ENCODE measurements at places on chromosomes 13 and 19.

- peak; percentile 71 for DNase-seq
Measured at GRCh38 chr13:99987154-99988019, 5.8 kb downstream of the ZIC2 start.

DNA sequence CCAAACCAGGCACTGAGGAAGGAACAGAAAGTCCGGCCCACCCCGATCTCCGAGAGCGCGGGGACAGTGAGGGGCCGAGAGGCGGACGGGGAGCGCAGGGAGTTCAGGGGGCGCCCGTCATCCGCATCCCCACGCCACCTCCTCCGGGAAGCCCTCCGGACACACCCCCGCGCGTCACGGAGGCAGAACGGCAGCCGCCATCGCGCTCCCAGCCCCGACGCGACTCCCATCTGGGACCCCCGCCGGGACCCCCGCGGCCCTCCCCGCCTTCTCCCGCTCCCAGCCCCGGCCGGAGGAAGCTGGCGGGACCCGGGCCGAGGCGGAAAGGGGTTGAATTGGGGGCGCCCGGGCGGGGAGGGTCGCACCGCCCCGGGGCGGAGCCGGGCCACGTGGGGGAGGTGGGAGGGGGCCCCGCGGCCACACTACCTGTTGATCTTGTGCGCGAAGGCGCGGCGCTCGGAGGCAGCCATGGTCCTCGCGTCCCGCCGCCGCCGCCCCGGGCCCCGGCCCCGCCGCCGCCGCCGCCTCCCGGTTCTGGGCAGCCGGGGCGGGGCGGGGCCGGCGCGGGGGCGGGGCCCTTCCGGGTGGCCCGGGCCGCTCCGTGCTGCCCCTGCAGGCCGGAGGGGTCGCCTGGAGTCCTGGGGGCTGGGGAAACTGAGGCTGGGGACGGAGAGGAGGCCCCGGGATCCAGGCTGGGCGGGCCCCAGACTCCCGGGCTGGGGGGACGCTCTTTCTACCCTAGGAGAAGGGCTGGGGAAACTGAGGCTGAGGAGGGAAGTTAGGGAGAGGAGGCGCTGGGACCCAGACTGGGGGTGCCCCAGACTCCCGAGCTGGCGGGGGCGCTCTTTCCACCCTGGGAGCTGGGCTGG, at the start of gene DOCK6:
Gene DOCK6 (minus strand): TSS at position 554 of the 869 bp plus-strand sequence. CDS start 84 bp downstream, at position 470.
- no peak for DNase-seq

DNA sequence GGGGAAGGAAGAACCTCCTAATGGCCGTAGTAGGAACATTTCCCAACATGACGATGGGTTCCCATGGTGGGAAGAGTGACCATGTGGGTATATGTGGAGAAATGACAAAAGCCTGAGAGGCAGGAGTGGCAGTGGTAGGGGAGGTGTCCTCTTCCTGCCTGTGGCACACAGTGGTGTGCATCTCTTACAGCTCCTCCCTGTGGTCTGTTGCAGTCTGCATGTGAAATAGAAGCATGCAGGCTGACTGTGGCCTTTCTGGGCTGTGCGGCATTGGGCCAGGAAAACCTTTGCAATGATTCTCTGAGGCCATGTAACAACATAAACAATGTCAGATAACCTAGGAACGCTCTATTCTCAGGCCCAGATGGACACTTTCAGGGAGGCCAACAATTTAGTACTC, 84.0 kb downstream of the LACC1 start:
- no peak for DNase-seq

- DNase-seq = no peak
Measured at GRCh38 chr13:78401873-78402707, 201.3 kb downstream of the POU4F1 start.

DNA sequence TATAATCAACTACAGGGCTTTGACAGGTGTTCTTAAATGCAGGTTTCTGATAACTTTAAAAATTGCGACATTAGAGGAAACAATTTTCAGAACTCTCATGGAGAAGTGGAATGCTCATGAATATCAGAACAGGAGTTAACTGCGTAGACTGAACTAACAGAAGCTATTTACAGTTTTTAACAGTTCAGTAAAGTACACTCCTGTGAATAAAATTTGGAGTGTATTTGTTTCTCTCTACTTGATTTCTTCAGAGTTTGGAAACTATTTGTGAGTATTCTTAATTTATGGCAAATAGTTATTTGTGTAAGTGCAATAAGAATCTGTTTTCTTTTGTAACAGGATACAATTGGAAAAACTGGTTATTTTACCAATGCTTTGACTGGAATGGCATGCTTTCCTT, 114.4 kb downstream of the TNFRSF19 start:
- no peak for DNase-seq

DNA sequence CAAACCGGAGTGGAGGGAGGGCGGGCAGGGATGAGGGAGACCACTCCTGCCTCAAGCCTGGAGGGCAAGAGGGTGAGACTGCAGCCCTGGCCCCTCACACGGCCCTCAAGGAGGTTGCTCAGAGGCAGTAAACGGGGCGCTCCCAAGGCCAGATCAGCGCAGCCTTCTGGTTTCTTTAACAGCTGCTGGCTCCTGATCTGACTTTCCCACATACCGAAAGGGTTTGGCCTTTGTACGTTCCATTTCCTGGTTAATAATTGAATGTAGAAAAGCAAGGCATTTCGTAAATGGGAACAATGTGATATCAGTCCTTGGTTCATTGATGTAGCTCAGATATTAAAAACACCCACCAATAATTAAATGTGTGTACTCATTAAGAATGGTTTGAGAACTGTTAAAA, 71.5 kb downstream of the GGACT start:
- no peak for DNase-seq

DNA sequence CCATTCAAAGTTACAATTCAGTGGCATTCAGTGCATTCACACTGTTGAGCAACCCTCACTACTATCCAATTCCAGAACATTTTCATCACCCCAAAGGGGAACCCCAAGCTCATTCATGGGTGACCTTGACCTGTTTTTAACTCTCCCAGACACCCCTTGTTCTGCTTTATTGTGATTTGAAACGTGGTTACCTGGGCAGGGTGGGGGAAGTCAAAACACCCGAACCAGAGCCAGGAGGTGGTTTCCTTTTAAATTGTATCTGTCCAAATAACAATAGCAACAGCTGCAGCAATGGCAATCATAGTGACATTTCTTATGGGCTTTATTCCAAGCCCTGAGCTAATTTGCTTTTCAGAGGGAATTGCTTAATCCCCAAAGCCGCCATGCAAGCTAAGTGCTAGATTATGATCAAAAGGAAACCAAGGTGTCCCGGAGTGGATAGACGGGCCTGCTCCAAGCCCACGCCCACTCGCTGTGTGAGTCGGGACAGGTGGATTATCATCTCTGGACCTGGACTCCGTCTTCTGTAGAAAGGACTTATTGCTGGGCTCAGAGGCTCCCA, 6.1 kb downstream of the PTGIR start:
- DNase-seq = no peak

GRCh38 chr13:95882121-95882520, 171.1 kb downstream of the UGGT2 start:
- DNase-seq = no peak

DNA sequence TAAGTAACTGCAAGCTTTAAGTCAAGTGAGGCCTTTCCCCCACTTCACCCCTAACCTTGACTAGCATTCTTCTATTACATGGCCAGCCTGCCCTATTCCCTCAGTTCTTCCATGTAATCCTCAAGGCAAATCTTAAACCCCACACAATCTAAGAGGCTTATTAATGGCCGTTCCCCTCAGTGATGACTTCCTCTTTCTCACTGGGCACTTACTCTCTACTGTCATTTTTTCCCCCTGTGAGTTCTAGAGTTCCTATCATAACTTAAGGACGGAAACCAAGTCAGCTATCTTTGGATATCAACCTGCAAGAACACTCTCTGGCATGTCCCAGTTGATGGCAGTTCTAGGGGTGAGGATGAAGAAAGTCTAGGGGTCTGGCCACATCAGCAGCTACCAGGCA, 131.2 kb downstream of the DCLK1 start:
- no peak for DNase-seq

DNA sequence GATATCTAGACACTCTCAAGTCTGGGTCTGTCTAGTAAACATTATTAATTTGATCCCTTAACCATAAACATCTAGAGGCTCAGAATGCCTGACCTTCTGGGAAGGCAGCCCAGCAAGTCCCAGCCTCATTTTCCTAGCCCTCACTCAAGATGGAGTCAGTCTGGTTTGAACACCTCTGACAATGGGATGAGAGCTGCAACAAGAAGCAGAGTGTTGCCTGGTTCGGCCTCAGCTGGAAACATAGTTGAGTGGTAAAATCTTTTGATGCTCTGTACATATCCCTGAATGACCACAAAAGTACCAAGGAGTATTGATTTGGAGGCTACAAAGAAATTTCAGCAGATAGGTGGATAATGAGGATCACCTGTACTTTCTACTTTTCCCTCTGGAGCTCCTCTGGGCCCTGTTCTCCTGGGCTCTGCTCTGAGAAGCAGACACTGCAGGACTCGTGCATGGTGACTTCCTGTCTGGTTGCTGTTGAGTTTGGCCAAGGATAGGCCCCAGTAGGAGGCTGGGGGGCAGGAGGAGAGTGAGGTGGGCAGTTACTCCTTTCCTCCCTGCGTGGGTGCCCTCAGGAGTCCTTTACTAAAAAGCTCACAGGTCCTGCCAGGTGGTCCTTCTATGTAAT, 68.4 kb upstream of the SLC15A1 start:
- DNase-seq = no peak

DNA sequence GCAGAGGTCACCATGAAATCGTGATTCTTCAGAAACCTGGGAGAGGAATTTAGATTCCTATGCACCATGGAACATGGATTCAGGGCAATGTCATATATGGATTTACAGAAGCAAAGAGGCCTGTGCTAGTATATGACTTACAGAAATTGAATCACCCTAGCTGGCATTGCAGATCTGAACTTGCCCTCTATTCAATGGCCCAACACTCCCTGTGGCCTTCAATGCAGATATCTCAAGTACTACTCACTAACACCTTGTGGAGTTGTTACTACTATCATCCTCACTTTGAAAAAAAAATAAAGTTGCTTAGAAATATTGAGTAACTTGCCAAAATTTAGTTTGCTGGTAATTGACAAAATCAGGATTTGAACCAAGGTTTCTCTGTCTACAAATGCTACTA, 305.4 kb upstream of the SLITRK1 start:
- no peak for DNase-seq

GRCh38 chr13:27079421-27079958, 92.1 kb downstream of the USP12 start:
- peak; percentile 9 for DNase-seq

DNA sequence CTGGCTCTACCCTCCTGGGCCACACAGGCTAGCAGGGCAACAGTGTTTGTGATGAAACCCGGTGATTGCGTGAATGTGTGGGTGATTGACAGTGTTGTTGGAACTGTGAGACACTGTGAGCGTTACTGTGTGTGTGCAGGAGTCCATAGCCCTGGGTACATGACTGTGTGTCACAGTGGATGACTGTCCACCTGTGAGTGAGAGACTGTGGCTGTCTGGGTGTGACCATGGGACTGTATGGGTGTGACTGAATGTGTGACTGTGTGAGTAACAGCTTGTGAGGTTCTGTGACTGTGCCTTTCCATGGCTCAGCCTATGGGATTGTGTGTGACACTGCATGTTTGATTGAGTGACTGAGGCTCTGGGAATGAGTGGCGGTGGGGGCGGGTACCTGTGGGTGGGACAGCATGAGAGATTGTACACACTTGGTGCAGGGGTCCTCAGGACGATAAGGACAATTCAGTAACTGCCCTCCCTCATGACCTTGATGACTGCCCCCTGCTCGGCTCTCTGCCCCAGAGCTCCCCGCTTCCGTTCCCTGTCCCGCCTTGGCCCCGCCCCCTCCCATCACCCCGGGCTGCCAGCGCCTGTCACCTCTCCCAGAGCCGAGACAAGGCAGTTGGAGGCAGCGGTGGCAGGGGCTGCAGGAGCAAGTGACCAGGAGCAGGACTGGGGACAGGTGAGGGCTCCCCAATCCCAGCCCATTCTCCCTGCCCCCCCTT, at the start of gene GIPR:
Gene GIPR (plus strand): TSS at position 602 of the 722 bp plus-strand sequence. CDS start 1,300 bp downstream, outside the sequence.
- DNase-seq = no peak

DNA sequence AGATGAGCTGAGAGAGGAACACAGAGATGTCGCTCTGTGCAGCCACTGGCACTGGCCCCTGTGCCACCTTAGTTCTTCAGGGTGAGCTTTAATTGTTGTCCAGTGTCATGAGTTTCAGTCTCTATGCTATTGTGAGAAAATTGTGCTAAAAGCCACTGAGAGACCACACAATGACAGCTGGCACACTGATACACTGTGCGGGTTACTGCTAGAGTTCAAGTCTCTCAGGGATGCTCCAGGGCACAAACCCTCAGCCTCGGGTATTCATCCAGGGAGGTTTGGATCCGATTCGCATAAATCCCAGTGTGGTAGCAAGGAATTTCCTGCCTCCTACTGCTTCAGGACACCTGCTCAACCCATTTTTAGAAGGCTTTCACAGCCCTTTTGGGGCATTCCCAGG, 68.1 kb upstream of the EDNRB start:
- DNase-seq = no peak

DNA sequence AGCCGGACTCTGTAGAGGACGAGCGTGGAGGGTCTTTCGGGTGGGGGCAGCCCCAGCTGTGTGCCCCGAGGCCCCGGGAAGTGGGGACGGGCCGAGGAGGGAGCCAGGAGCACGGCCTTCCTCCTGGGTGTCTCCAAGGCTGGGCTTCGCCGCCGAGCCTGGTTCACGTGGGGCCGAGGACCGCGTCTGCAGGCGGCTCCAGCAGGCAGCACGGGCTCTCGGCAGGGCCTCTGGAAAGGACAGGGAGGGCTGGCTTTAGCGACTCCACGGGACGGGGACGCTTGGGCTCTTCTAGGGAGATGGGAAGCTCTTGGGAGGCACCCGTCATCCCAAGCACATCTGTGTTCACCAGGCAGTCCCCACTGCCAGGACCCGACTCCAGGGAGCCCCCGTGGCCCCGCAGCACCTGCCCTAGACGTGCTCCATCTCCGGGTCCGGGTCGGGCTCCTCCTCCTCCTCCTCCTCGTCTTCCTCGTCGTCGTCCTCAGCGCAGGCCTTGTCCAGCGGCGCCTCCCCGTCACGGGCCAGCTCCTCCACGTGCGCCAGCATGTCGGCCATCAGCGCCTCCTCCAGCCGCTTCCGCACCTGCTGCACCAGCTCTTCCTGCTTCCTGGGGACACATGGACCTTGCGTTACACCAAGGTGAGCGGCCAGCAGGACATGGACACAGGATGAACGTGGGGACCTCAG, 9.9 kb upstream of the MEX3D start:
- DNase-seq = no peak

DNA sequence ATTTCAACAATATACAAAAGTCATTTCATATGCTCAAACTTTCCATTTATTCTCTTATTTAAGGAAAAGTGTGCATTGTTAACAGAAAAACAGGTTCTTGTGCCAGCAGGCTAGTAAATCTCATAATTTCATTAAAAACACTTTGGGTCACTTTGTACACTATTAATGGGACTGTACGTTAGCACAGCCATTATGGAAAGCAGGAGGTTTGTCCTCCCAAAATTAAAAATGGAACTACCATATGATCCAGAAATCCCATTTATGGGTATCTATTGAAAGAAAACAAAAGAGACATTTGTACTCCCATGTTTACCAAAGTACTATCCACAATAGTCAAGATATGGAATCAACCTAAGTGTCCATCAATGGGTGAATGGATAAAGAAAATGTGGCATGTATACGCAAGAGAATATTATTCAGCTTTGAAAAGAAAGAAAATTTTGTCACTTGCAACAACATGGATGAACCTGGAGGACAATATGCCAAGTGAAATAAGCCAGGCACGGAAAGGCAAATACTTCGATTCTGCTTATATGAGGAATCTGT, 8.4 kb upstream of the SIGLEC6 start:
- DNase-seq = no peak

- peak; percentile 88 for DNase-seq
Measured at GRCh38 chr13:112885782-112886268, 83.2 kb upstream of the MCF2L start.
